Purkinje cell (primary cell): ENCODE measurements at places on chromosomes 1 and 21. TPM values are rescaled to one million over a fixed set of nuclear protein-coding genes. Genes with fewer than 3 reads are reported as not detected.

The PLA2G2A gene
- polyA plus RNA-seq = not detected in 2 replicates

The PRDX1 gene
- 247 and 326 TPM in 2 replicates for polyA plus RNA-seq

The TNFRSF25 gene
- 2.7 and 6.0 TPM in 2 replicates for polyA plus RNA-seq

The LCE1D gene
- not detected in 2 replicates for polyA plus RNA-seq

The PKP1 gene
- not detected in 2 replicates for polyA plus RNA-seq

The PGLYRP4 gene
- polyA plus RNA-seq = not detected in 2 replicates
